ENCODE measurements at places on chromosomes 2 and 18.
A peak's percentile ranks its signal among the peaks of the same experiment; 100 is the strongest.

DNA sequence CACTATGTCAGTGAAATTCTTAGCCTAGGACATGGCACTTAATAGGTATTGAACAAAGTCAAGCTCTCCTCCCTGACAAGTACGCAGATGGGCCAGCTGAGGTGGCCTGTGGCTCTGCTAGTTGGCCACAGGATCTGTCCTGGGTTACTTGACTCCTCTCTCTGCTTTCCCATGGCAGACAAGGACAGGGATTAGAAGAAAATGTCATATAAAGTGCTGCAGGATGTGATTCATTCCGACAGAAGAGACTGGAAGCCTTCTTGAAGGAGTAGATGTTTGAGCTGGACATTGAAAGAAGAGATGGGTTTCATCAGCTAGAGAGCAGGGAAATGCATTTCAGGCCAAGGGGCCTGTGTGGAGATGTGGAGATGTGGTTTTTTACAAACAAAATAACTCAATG is 46.7 kb downstream of the SMAD7 start:
- no peaks in the 10 kb centered on the region for H3K27me3 ChIP-seq
- H3K27ac ChIP-seq, result no peak overlapping the region
- H3K36me3 ChIP-seq, result no peaks in the 10 kb centered on the region
- DNase-seq, result no peak
- no peak overlapping the region for H3K4me3 ChIP-seq
- H3K4me1 ChIP-seq, result no peaks in the 10 kb centered on the region

GRCh38 chr2:9145109-9145751 is 61.4 kb upstream of the ASAP2 start:
- no peaks in the 10 kb centered on the region for H3K36me3 ChIP-seq
- no peak for DNase-seq
- no peak overlapping the region for H3K27ac ChIP-seq
- no peaks in the 10 kb centered on the region for H3K27me3 ChIP-seq

DNA sequence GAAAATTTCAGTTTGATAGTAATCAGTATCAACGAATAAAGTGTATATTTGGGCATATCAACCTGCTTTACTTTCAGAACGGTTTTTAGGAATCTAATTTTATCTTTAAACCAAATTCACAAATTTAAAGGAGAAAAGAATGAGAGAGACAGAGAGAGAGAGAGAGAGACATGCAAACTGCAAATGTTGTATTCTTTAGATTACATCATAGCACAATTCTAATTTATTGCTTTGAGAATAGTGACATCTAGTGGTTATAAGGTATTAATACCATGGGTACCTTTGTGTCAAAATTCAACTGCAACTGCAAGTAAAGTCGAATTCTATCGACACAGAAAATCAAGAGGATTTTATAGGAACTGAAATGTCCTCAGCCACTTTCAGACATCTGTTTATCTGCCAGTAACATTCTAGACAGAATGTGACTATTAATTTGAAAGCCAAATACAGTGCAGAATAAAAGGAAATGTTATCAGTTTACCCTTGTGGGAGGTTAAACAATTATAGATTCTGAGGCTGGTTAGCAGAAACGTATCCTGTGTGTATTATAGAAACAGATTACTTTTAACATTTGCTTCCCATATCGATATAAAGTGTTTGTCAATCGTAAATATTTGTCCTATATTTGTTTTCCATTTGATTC is 529.8 kb upstream of the VRK2 start:
- peak; percentile 7 for DNase-seq
- no peak overlapping the region for H3K27ac ChIP-seq
- H3K27me3 ChIP-seq, result no peaks in the 10 kb centered on the region
- no peaks in the 10 kb centered on the region for H3K36me3 ChIP-seq
- no peaks in the 10 kb centered on the region for H3K4me1 ChIP-seq

- H3K36me3 ChIP-seq, result peaks cover 34% of the 10 kb centered on the region
- H3K27ac ChIP-seq, result no peak overlapping the region
- no peaks in the 10 kb centered on the region for H3K27me3 ChIP-seq
These were observed 28.8 kb downstream of the RAB1A start for GRCh38 chr2:65101071-65101470.

GRCh38 chr2:130842770-130843169 is 6.1 kb downstream of the ARHGEF4 start:
- H3K27me3 ChIP-seq, result peaks cover 3% of the 10 kb centered on the region
- H3K36me3 ChIP-seq, result no peaks in the 10 kb centered on the region
- no peak overlapping the region for H3K27ac ChIP-seq
- no peaks in the 10 kb centered on the region for H3K4me1 ChIP-seq

- no peak for DNase-seq
- no peaks in the 10 kb centered on the region for H3K27me3 ChIP-seq
- H3K4me3 ChIP-seq, result no peak overlapping the region
- H3K4me1 ChIP-seq, result no peaks in the 10 kb centered on the region
- no peak overlapping the region for H3K27ac ChIP-seq
These were observed 164.2 kb downstream of the ANTXR1 start for GRCh38 chr2:69177063-69177771.

GRCh38 chr2:27871802-27872201 is 18.4 kb downstream of the RBKS start:
- no peak overlapping the region for H3K27ac ChIP-seq
- no peaks in the 10 kb centered on the region for H3K27me3 ChIP-seq
- no peak for DNase-seq
- H3K36me3 ChIP-seq, result no peaks in the 10 kb centered on the region

- peaks cover 2% of the 10 kb centered on the region for H3K27me3 ChIP-seq
- DNase-seq, result no peak
- H3K27ac ChIP-seq, result no peak overlapping the region
- H3K4me3 ChIP-seq, result no peak overlapping the region
These were observed 308.0 kb downstream of the AFF3 start for GRCh38 chr2:99834426-99834825.

DNA sequence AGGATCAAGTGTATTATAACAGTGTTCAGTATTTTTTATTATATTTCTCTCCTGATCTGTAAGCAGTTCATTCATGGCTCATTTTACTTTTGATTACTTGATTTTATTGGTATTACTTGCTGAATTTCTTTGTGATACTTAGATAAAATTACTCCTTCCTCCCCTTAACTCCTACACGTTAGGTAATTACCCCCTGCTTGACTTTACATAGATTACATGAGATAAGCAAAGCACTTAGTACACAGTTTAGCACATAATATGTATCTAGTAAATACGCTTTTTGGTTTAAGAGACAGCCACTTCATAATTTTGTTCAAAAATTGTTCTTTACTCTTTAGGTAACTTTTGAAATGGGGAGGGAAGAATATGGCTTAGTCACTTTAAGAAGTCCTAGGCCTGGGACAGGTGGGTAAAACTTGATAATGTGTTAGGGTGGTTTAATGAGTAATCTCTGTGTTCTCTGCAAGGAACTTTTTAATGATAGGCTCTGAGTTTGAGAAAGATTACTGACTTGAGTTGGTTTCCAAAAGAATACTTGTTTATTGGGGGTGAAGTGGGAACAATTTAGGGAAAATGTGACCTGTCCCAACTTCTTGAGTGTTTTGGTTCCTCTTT is 80.9 kb downstream of the NCOA1 start:
- no peaks in the 10 kb centered on the region for H3K27me3 ChIP-seq
- no peaks in the 10 kb centered on the region for H3K36me3 ChIP-seq
- H3K4me3 ChIP-seq, result no peak overlapping the region
- no peak for DNase-seq
- peaks cover 12% of the 10 kb centered on the region for H3K4me1 ChIP-seq

- H3K27ac ChIP-seq, result peak overlapping the region; percentile 71
- H3K36me3 ChIP-seq, result no peaks in the 10 kb centered on the region
- DNase-seq, result no peak
- H3K4me1 ChIP-seq, result peaks cover 15% of the 10 kb centered on the region
These were observed 13.8 kb upstream of the SERTAD2 start for GRCh38 chr2:64667535-64667934.

- H3K27ac ChIP-seq, result no peak overlapping the region
- peaks cover 8% of the 10 kb centered on the region for H3K4me1 ChIP-seq
- no peaks in the 10 kb centered on the region for H3K27me3 ChIP-seq
- no peaks in the 10 kb centered on the region for H3K36me3 ChIP-seq
- no peak overlapping the region for H3K4me3 ChIP-seq
These were observed 3.9 kb upstream of the CYTIP start for GRCh38 chr2:157447741-157448140.

GRCh38 chr2:75054296-75054695 is 95.9 kb downstream of the POLE4 start:
- no peak overlapping the region for H3K27ac ChIP-seq
- no peak overlapping the region for H3K4me3 ChIP-seq
- H3K4me1 ChIP-seq, result peaks cover 27% of the 10 kb centered on the region
- no peaks in the 10 kb centered on the region for H3K27me3 ChIP-seq
- no peak for DNase-seq
- H3K36me3 ChIP-seq, result no peaks in the 10 kb centered on the region

DNA sequence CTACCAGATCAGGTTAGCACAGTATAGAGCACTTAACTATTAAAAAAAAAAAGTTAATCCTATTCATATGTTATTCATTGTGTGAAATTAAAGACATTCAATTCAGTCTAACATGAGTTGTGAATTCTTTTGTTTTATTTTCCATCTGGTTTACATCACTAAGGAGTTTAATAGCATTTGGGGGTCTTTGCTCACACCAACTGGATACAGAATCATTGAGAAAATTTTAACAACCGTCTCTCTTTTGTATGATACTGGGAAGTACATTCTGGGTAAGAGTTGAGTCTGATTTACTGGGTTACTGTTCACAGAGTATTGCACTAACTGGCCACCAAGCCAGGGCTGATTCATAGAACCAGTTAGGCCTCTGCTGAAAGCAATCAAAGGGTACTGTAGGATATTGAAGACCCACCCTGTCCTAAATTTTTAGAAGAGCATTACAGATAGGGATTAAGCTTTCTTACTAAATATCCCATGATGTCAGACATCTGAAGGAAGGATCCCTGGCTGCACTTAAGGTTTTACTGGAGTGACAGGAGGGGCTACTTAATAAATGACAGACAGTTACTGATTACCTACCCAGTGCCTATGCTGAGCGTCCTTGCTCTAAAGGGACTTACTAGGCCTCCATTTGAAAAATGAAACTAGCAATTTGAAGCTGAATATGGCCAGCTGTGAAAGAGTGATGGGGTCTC is 387.9 kb downstream of the SETBP1 start:
- no peaks in the 10 kb centered on the region for H3K36me3 ChIP-seq
- H3K27ac ChIP-seq, result no peak overlapping the region
- no peaks in the 10 kb centered on the region for H3K27me3 ChIP-seq
- no peaks in the 10 kb centered on the region for H3K4me1 ChIP-seq
- no peak overlapping the region for H3K4me3 ChIP-seq
- DNase-seq, result no peak

DNA sequence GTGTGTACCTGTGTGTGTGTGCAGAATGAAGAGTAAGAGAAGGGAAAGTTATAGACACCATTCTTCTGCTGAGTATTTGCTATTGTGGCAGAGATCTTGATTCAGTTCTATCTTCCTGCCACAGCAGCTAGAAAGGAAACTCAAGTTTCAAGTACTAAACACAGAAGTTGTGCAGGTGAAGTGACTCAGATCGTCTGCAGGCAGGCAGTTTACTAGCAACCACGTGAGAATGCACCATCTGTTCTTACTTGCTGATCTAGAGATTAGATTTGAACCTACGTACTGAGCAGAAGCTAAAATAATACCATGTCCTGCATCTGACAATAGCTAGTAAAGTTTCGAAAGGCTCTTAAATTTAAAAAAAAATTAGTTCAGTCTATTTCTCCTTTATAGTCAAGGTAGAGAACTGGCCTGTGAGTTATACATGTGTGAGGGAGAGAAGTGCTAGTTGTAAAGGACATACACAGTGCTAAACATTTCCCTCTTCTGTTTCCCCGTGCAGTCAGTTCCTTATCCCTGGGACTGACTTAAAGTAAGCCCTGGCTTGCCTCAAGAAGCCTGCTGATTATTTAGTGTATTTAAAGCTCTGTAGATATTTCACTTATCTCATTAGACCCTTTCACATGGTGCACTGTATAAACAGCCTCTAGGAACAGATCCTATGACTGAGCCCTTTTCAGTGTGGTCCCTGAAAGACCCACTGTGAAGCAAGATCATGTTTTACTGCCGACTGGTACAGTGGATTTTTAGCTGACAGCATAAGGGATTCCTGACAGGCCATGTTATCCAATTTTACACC is 45.0 kb downstream of the SLC38A11 start:
- no peaks in the 10 kb centered on the region for H3K4me1 ChIP-seq
- no peaks in the 10 kb centered on the region for H3K27me3 ChIP-seq
- DNase-seq, result no peak
- no peaks in the 10 kb centered on the region for H3K36me3 ChIP-seq

DNA sequence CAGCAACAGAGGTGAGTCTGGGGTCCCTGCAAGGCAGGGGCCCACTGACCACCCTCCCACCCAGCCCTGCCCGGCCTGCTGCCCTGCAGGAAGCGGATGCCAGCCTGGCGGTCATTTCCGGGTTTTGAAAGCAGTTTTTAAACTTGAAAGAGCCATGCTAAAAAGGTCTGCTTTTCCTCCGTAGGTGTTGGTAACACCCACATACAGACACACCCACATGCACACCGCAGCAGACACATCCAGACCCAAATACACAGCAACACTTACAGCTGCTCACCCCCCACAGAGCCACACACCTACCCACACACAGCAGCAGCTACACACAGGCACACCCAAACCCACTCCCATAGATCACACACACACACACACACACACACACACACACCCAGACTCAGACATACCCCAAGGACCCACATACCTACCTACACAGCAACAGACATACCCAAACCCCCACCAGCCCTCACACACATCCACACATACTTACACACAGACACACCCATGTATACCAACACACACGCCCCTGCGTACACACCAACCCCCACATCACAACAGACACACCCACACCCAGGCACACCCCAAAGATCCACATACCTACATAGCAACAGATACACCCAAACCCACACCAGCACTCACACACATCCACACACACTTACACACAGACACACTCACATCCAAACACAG is 7.6 kb downstream of the ZFP36L2 start:
- H3K36me3 ChIP-seq, result no peaks in the 10 kb centered on the region
- DNase-seq, result no peak
- no peaks in the 10 kb centered on the region for H3K27me3 ChIP-seq

DNA sequence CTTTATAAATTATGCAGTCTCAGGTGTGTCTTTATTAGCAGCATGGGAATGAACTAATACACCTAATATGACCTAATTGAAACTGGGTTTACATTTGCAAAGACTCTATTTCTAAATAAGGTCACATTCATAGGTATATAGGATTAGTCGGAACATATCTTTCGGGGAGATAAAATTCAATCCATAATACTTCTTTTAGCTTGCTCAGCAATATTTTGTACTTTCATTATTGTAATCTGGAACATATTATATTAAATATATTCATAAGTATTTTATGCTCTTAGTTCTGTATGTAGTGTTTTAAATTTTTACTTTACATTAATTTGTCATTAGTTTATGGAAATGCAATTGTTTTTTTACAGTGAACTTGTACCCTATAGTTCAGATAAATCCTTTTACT is 927.7 kb downstream of the CCDC85A start:
- no peaks in the 10 kb centered on the region for H3K36me3 ChIP-seq
- no peaks in the 10 kb centered on the region for H3K4me1 ChIP-seq
- H3K27me3 ChIP-seq, result no peaks in the 10 kb centered on the region
- no peak for DNase-seq

DNA sequence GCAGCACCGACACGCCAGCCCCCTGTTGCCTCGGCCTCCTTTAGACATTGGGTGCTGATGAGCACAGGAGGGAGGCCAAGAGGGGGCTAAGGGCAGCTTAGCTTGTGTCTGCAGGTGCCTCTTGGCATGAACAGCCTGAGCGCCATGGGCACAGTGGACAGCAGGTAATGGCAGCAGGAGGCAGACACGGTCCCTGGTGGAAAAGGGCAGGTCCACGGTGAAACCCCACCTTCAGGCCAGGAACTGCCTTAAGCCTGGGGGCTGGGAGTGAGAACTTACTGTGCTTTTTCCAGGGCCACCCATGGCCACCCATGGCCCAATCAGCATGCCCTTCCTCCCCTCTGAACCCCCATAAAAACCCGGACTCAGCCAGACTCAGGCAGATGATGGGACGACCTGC is 633.4 kb upstream of the TMEFF2 start:
- no peaks in the 10 kb centered on the region for H3K27me3 ChIP-seq
- no peak overlapping the region for H3K27ac ChIP-seq
- no peak for DNase-seq
- H3K36me3 ChIP-seq, result no peaks in the 10 kb centered on the region
- no peaks in the 10 kb centered on the region for H3K4me1 ChIP-seq
